ENCODE measurements at places on chromosomes 3 and 15. TPM values are rescaled to one million over a fixed set of nuclear protein-coding genes. Genes with fewer than 3 reads are reported as not detected.

DNA sequence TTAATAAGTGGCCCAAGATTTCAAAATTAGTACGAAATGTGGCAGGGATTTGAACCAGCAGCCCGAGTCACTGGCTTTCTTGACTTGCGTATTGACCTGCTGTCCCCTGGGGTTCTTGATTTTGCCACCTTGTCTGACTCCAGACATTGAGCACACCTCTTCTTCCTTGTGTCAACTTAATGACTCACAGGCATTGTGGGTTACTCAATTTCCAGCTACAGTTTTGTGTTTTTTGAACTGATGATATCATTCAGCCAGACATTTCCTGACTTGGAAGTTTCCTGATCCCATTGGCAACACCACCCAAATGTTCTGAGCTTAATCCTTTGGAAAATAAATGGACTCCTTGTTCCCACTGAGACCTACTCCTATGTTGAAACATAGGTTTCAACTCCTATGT, 64.2 kb downstream of the MOBP start:
- no peak for DNase-seq

GRCh38 chr3:142779591-142779990, 55.8 kb downstream of the TRPC1 start:
- DNase-seq, result no peak

DNA sequence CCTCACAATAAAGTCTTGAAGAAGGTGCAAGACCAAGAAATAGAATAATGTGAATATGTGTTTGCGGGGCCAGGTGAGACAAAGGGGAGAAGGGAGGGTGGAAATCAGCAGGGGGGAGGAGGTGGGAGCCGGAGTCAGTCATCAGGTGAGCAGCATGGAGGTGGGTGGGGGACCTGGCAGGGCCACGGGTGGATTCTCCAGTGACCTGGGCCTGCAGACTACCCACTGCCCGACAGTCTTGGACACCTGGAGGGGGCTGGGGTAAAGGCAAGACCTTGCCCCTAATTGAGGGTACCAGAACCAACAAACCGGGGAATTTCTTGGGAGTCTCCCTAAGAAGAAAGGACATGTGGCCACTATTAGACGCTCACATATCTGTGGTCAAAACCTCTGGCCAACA, 95.8 kb downstream of the CHSY1 start:
- DNase-seq, result no peak

DNA sequence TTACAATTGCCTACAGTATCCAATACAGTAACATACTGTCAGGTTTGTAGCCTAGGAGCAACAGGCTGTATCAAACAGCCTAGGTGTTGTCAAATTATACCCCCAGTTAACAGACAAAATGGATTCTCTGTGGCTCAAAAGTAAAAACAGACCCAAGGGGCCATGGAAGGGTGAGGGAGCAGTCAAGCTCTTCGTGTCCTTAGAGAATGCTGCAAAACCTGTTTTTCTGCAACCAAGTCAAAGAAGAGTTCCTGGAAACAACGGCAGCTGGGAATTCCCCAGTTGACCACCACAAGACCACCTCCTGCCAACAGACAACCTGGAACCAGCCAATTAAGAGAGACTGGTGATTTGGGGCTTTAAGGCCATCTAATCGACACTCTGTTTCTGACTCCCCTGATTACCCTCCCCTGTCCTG, 11.1 kb upstream of the THUMPD3 start:
- DNase-seq, result no peak

Gene MITF
- total RNA-seq, result not detected

DNA sequence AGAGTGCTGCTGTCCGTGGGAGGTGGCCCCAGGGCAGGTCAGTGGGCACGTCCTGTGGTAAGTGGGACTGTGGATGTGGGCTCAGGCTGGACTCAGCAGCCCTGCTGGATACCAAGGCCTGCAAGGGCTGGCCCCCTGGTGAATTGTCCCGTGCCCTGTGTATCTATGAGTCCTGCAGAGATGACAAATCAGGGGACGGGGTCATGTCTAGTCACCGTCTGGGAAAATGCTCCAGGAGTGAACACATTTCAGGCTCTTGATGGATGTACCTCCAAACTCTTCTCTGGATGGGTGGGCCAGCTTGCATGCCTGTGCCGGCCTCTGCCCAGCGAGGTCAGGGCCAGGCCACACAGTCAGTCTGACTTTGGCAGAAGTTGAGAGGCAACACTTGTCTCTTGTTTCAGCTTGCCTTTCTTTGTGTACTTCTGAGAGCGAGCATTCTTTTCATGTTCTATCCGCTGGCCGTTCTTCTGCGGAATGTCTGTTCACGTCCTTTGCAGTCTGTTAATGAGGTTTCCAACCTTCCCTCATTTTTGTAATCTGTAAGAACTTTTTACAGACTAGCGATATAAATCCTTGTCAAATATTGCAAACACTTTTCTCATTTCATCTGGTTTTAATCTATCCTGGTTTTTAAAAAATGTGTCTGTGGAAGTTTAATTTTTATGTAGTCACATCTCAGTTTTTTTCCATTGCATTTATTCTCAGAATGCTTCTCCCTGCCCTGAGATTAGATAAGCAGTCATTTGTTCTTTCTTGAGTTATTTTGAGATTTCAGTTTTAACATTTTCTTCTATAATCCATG, 11.4 kb upstream of the STAB1 start:
- DNase-seq, result no peak

DNA sequence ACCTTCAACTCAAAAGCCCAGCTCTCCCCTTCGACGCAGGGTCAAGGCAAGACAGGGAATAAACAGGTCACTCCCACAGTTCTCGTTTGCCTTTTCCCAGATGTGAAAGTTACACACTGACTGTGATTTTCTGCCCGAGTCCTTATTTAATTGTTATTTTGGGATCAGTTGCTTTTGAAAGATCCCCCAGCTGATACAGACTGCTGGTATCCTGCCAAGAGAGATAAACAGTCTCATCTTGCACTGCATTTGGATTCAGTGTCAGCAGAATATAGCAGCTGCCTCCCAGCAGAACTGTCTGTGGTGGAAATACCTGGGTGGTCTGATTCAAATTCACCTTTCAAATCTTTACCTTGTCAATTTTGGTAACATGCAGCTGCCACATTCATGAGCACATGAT, 56.0 kb upstream of the FAM3D start:
- no peak for DNase-seq

Gene PCOLCE2
- 0.64 TPM for total RNA-seq

DNA sequence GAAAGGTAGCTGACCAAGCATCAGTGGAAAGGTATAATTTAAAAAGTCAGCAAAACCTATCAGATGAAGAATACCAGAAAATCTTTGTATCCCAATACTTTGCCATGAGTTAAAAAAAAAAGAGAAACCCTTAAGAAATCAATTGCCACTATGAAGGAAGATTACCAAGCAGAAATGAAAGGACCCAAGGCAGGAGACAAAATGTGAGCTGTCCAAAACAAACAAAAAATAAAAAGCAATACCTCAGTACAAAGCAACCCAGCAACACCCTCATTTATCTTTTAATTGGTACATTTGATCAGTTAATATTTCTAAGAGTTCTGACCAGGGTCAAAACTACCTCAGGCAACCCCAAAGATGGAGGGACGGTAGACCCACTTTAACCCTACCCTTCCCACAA, 65.3 kb downstream of the MOBP start:
- DNase-seq, result no peak

DNA sequence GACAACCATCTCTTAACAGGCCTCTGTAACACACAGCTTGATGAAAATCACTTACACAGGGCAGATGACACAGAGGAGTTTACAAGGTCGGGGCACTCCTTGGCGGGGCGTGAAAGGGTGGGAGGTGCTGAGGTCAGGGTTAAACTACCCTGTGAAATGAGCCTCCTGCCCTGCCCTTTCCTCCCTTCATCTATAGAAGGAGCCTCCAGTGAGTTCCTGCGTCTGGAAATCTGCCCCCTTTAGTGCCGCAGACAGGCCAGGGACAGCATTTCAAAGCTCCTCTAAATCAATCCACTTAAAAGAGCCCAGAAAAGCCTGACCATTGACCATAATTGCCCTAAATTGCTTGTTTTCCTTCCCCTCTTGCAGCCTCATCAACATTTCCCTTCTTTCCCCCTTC, 1.9 kb downstream of the ROBO1 start:
- no peak for DNase-seq
